Activated naive CD4-positive, alpha-beta T cell (primary cell): ENCODE measurements at places on chromosomes 3 and 15.

DNA sequence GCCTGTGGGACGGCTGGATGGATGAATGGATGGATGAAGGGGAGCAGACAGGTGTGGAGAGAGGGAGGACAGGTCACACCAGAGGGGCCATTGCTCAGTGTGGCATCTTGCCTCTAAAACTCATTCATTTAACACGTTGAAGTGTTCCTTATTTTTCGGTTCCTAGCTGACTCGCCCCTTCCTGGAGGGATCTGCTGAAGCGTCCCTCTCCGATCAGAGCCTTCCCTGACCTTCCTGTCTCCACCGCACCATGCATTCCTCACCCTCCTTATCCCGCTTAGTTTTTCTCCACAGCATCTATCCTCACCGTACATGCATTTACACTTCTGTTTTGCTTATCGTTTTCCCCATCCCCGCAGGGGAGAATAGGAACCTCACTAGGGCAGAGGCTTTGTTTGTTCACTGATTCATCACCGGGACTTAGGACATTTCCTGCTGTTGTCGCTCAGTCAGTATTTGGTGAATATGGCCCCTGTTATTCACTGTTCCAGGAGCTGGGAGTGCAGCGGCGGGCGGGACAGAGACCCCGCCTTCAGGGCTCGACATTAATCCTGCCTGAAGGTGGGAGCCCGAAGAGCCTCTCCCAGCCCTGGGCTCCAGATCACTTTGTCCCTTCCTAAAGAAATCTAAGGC is 32.0 kb downstream of the FOXL2 start:
- DNase-seq, result no peak

DNA sequence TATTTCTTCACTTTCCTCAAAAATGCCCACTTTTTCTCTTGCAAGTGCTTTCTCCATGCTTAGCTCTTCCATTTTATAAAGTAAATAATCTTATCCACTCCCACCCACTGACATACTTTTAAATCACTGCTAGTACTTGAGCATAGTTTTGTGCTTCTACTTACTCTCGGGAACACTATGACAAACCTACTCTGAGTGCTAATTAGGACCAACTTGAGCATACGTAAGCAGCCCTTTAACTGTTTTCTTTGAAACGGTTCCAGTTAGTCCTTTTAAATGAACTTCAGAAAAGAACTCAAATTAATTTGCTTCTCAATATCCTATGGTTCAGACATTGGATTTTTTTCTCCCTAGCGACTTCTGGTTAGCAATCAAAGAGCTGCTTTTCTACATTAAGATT is 280.0 kb upstream of the SOX2 start:
- DNase-seq, result no peak

DNA sequence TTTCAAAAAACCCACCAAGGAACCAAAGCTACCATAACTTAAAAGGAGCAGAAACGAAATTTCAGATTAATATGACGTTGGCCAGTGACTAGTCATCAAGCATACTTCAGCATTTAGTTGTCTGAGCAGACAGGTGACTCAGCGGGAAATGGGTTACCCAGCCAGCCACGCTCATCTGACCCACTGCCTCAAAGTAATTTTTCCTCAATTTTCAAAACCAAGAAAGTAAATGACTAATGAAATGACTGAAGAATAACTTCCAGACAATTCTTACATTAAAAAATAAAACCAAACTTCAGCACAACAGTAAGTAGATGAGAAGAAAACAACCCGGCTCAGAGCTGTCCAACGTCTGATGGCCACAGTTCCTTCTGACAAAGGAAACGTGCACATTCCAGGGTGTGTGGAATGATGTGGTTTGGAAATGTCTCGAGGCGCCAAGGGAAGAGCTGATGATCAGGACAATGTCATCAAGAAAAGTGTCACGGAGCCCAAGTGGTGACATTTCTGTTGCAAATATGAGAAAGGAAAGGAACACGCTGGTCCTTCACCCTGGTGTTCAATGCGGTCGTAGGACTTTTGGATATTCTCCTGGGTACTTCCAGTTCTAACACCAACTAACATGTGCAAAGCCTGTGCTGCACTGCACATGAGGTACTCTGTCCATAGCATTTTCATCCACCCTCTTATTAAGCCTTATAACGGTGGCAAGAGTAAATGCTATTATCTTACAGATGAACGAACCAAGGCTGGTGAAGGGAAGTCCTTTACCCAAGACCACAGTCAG is 79.1 kb downstream of the FOXP1 start:
- no peak for DNase-seq

DNA sequence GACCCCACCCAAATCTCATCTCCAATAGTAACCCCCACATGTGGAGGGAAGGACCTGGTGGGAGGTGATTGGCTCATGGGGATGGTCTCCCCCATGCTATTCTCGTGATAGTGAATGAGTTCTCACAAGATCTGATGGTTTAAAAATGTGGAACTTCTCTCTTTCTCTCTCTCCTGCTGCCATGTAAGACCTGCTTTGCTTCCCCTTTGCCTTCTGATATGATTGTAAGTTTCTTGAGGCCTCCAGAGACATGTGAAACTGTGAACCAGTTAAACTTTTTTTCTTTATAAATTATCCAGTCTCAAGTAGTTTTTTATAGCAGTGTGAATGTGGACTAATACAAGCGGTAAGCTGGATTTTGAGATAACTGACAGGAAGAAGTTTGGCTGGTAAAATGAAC is 60.3 kb upstream of the MBNL1 start:
- DNase-seq, result no peak

DNA sequence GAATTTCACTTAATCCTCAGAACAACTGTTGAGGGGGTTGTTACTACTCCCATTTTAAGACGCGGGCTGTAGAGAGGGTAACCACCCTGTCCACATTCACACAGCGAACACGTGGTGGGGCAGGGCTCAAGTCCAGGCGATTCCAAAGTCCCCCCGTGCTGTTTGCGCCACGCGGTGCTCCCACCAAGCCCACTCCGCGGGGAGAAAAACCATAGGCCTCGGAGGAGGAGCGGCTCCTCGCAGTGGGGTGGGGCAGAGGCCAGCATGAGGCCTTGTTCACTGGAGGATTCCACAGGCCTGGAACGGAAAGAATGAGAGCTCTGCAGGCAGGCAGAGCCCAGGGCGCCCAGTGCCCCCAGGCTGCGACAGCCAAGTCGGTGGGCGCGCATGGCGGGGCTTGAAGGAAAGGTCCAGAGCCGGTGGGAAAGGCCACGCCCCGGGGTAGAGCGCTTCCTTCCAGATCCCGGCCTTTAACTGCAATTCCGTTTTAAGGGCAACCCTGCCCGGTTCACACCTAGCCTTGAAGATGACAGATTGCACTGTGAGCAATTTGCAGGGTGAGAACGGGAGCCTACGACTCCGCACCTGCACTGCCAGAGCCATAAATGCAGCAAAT is 161.8 kb upstream of the TBL1XR1 start:
- peak; percentile 23 for DNase-seq

- no peak for DNase-seq
Observed at GRCh38 chr3:37912052-37912733, 50.5 kb downstream of the CTDSPL start.

DNA sequence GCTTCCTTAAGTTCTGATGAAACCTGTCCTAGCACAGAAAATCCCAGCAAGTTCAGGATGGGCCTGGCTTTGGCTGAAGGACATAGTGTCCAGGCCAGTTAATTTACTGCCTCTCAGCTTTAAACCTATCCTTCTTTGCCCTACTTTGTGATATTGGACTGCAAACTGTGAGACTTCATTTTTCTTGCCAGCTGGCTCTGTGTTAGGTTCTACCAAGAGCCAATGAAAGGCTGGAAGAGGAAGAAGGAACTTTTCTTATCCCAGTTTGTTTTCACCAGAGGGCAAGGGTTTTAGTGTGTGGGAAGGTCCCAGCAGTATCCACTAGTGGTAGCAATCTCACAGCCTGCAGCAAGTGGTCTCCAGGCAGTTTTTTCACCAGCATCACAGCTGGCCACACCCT is 18.2 kb downstream of the DCUN1D1 start:
- no peak for DNase-seq

DNA sequence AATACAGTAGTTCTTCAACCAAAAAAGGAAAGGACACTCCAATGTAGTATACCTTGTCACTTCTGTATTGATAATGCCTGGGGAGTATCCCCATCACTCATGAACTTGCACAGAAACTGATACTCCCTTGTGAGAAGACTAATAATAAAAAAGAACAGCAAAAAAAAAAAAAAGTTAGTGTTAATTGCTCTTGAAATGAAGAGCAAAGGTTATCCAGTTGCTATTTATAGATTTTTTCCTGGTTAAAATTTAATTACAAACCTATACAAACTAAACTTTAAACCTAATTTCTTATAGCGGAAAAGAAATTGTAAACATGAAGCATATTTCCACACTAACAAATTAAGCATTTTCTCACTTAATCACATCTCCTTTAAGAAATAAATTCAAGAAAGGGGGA is 6.7 kb downstream of the PLOD2 start:
- no peak for DNase-seq

- DNase-seq, result no peak
Observed at GRCh38 chr15:36654866-36655265, 75.4 kb downstream of the CDIN1 start.

- DNase-seq, result no peak
Observed at GRCh38 chr3:123110976-123111615, 44.3 kb downstream of the PDIA5 start.

- DNase-seq, result no peak
Observed at GRCh38 chr15:92018535-92019239, 165.2 kb downstream of the SLCO3A1 start.

GRCh38 chr15:65743637-65744252 is 48.3 kb downstream of the DENND4A start:
- DNase-seq, result no peak

- no peak for DNase-seq
Observed at GRCh38 chr3:156681002-156681401, 6.6 kb downstream of the TIPARP start.

- no peak for DNase-seq
Observed at GRCh38 chr3:177473184-177473583, 275.9 kb upstream of the TBL1XR1 start.

GRCh38 chr3:16307832-16308531 is 43.0 kb downstream of the OXNAD1 start:
- no peak for DNase-seq

- DNase-seq, result no peak
Observed at GRCh38 chr3:195035345-195036202, 235.4 kb downstream of the XXYLT1 start.

DNA sequence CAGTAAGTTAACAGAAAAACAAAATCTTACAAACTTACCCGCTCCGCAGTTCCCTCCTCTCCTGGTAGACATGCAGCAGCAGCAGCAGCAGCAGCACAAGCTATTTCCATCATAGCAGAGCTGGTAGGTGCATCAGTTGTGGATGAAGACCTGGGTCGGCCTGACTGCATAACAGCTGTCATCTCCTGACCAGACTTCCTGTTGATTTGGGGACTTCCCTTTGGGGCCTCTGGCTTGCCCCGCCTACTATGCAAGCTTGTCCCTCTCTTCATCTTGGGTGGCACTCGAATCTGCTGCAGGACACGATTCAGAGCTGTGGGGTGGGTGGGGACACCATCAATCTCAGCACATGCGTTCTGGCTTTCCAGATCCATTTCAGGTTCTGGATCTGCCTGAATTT is 65.7 kb downstream of the TMCC1 start:
- DNase-seq, result no peak
